GM12864 (cell line): ENCODE measurements at places on chromosomes 11 and 22.

GRCh38 chr11:107859459-107860239 is 1.1 kb upstream of the SLC35F2 start:
- DNase-seq, result peak; percentile 43

DNA sequence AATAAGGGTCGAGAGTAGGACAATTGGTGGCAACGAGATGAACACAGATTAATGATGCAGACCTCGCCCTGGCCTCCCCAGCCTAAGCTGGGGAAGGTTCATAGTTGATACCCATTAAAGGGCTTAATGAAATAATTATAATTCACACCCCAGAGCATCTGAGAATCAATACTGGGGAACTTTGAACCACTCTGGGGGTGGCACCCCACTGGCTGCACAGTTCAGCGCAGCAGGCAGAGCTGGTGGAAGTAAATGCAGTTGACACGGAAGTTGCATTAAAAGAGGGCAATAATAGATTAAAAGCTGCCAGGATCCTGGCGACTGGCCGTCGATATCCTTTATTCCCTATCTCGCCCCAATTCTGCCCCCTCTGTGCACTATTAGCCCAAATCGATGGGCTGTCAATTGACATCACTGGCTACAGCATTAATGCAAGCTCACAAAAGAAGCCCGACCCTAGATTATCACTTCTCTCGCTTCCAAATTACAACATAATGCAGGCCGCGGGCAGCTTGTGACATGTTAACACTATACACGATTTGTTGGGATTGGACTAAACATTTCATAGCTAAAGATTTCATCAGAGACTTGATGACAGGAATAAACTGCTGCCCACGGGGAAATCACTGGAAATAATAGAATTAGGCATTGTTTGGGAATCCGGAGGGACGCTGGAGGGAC is 14.5 kb downstream of the HSPA8 start:
- DNase-seq, result no peak

DNA sequence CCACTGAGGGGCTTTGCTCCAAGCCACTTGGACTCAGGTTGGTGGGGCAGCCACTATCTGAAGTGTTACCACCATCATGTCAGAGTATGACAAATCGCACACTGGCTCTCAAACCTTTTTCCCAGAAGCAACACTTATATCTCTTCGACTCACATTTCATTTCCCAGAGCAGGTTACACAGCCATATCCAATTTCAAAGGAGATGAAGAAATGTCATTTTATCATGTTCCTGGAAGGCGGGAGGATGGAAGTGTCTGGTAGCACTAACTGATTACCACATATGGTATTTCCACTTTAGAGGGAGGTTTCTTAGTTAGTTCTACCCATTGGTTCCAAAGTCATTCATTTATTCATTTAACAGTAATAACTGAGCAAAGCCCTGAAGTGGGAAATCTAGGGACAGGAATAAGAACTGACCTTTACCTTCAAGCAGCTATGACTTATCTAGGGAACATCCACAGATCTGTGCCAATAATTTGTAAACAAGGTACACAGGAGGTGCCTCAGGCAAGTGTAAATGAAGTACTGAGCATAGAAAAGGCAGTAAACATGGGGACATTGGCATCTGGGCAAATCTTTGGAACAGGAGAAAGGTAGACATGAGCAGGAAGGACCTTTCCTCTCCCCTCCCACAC is 54.9 kb upstream of the LRRC55 start:
- no peak for DNase-seq

- DNase-seq, result no peak
Observed at GRCh38 chr11:22723274-22723673, 56.9 kb downstream of the GAS2 start.

DNA sequence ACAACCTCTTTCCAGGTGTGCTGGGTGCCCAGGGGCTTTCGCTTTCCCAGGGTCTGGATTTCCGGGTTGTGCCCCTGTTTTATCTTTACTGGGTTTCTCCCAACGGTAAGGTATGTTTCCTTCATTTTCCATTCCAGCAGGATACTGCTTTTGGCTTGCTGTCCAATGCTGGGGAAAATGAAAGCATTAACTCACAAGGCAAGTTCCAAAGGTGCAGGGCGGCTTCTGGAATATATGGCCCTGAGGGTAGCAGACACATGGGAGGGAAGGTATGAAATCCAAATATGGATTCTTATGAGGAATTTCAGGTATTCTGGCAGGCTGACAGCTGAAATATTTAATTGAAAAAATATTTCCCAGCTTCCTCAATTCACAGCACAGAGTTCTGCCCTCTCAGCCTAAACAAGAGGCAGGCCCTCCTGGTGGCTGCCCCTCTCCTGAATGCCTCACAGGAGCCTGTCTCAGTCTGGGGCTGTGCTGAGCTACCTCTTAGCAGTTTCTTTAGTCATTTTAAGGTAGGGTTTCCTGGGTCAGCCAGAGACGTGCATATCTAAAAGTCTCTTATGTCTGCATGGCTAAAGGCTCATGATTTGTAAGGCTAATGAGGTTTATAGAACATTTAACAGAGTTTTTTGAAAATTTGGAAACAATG is 318.6 kb upstream of the B3GAT1 start:
- no peak for DNase-seq

- DNase-seq, result no peak
Observed at GRCh38 chr11:77127920-77128691, at the start of gene MYO7A. TSS of gene MYO7A (plus strand) at chr11:77128246. CDS start at chr11:77130635, 2,389 bp downstream.

- no peak for DNase-seq
Observed at GRCh38 chr11:125951731-125952130, 5.9 kb downstream of the VSIG10L2 start.

DNA sequence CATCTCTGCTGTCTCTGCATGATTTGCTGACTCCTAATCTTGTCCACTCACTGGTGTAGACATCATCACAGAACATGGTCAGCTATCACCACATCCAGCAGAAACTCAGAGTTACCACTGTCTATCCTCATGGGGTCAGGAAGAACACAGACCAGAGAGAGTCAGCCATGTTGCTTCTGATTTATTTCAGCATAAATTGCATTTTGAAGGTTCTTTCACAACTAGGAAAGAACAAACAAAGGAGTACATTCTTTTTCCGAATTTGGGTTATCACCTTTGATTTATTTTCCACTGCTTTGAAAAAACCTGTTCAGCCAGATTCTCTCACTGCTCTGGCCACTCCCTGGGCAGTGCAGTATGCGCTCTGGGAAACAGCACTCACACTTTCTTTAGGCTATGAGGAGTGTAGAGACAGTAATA is 172.0 kb upstream of the MTMR2 start:
- no peak for DNase-seq

- DNase-seq, result no peak
Observed at GRCh38 chr22:40326905-40327735, 19.2 kb upstream of the ADSL start.

DNA sequence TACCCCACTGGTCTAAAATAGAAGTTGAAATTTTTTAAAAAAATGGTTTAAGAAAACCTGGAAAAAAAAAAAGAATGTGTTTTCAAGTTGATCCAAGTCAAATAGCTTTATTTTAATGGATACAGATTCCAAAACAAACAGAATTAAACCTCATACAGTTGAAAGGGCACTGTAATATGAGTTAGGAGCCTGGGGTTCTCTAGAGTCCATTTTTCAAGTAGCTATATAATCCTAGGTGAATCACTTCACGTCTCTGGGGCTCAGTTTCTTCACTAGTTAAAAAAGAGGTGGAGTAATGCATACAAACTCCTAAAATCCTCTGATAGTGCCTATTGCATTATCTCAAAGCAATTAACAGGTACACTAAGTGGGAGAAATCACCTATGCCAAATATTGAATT is 132.9 kb downstream of the BBOX1 start:
- no peak for DNase-seq

GRCh38 chr11:71988050-71988449 is 10.7 kb upstream of the IL18BP start:
- no peak for DNase-seq

DNA sequence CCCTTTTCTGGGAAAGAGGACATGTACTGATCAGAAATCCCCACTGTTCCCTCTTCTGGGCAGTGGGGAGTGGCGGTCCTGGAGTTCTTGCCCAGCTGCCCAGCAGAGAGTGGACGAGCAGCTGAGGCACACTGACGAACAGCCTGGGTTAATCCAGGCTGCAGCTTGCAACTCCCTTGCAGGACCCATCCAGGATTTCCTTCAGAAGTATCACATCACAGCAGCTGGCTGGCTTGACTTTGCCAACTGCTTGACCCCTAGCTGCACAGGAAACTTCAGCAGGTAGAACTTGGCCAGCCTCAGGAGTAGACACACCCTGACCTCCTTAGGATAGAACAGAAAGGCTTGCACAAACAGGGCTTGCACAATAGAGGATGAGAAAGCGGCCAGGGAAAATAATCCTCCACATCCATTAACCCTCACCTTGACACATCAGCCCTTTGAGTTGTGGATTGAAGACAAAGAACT is 27.9 kb upstream of the FZD4 start:
- DNase-seq, result no peak

DNA sequence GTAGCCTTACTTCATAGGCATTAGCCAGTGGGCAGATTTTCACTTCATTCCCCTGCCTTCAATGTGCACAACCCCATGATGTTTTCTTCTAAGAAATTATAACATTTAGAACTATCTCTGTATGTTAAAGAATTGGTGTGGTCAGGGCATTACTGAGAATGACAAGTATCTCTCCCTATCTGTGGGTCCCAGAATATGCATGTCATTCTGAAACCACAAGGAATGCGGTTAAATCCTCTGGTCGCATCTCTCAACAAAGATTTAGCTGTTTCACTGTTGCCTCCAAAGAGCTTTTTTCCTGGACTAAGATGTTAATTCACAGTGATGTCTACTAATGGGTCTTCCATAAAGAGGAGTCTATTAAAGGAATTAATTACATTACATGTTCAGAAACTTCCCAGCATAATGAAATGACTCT is 62.7 kb downstream of the LIF start:
- no peak for DNase-seq

DNA sequence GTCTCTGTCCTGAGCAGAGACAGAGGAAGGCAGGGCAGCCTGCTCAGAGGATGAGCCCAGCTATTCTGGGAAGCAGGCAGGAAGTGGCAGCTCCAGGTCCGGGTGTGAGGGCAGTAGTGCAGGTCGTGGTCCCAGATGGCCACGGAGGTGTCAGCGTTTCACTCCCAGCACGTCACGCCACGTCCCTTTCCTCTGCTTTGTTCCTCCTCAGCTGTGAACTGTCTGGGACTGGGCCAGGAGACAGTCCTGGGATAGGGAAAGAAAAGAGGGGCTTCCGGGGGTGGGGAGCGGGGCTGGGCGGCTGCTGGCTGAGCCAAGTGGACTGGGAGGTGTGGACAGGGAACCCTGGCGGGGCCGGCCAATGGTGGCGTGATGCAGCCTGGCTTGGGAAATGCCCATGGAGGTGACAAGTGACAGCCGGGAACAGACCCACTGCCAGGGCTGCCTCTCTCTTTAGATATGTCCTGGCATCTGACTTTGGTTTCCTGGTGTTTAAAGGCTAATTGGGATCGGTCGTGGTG is 64.7 kb downstream of the KCNQ1 start:
- DNase-seq, result no peak

GRCh38 chr22:27454807-27455450 is 346.6 kb downstream of the MN1 start:
- no peak for DNase-seq

GRCh38 chr11:87603887-87604286 is 566.2 kb downstream of the TMEM135 start:
- DNase-seq, result no peak

DNA sequence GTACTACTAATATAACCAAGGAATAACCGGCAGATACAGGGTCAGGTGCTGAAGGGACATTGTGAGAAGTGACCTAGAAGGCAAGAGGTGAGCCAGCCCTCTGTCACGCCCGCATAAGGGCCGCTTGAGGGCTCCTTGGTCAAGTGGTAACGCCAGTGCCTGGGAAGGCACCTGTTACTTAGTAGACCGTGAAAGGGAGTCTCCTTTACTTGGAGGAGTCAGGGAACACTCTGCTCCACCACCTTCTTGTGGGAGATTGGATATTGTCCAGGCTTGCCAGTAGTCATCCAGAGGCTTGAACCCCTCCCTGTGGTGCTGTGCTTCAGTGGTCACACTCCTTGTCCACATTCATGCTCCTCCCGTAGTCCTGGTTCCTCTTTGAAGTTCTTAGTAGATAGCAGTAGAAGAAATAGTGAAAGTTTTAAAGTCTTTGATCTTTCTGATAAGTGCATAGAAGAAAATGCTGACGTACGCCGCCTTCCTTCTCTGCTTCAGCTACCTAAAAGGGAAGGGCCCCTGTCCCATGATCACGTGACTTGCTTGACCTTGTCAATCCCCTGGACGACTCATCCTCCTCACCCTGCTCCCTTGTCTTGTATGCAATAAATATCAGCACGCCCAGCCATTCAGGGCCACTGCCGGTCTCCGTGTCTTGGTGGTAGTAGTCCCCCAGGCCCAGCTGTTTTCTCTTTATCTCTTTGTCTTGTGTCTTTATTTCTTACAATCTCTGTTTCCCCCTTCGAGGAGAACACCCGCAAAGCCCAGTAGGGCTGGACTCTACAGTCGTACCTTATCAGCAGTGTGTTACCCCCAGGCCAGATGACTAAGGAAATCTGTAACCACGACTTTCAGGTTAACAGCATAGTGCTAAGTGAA is 6.1 kb downstream of the NUP50 start:
- DNase-seq, result no peak

- DNase-seq, result no peak
Observed at GRCh38 chr11:95254716-95255115, 23.7 kb upstream of the SESN3 start.

DNA sequence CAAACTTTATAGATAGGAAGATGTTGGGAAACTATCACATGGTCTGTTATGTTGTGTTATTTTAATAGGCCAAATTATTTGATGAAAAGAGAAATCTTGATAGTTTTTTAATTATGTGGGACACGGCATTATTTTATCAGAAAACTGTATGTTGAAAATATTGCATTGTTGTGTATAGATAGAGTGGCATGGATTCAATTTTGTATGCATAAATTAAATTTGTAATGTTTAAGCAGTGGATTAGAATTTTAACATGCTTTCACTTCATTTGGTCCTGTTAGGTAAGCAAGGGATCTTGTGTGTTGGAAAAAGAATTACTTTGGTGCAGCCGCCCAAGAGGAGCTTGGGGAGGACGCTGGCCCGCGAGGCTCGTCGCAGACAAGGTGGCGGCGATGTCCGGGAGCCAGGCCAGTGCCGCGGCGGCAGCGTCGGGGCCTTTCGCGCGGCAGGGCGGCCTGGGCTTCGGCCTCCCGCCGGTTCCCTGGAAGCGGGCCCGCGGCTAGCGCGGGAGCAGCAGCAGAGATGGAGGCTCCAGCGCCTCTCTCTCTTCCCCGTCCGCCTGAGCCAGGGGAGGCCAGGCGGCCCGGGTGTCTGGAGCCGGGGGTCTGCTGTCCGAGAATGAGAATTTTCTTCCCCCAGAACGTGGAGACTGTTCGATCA is 82.7 kb downstream of the GGT1 start:
- DNase-seq, result no peak

DNA sequence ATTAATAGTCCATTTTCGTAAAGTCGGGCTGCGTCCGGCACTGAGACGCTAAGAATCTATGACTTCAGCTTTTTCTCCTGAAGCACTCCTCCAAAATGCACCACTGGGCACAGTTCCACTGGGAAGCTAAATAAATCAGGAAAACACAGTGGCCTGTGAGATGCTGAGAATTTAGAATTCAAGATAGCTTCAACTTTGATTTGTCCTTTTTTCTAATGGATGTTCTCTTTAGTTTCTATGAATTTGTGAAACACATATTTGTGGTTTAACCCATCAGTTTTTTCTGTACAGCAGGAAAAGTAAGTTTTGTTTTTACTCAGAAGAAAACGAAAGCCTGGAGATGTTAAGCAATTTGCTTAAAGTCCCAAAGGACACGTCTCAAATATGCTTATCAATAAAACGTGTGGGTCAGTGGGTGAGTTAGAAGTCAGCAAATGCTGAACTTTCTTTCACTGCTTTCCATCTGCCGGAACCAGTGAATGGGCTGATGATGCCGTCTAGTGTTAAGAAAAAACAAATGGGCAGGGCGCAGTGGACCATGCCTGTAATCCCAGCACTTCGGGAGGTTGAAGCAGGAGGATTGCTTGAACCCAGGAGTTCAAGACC is 40.7 kb upstream of the CLMP start:
- DNase-seq, result no peak
